WTC11 (cell line): ENCODE measurements at places on chromosomes 3 and 15.

GRCh38 chr3:33007776-33008175 is 56.3 kb downstream of the CCR4 start:
- no peak overlapping the region for H3K4me3 ChIP-seq
- peaks cover 18% of the 10 kb centered on the region for H3K36me3 ChIP-seq
- H3K27me3 ChIP-seq: no peaks in the 10 kb centered on the region
- H3K4me1 ChIP-seq: peaks cover 21% of the 10 kb centered on the region
- H3K27ac ChIP-seq: no peak overlapping the region
- no peak for DNase-seq

- DNase-seq: no peak
- H3K4me1 ChIP-seq: peaks cover 24% of the 10 kb centered on the region
- peak overlapping the region; percentile 61 for H3K27ac ChIP-seq
- no peaks in the 10 kb centered on the region for H3K27me3 ChIP-seq
- H3K4me3 ChIP-seq: no peak overlapping the region
Observed at GRCh38 chr3:100769693-100770092, 60.4 kb downstream of the TFG start.

- H3K27ac ChIP-seq: no peak overlapping the region
- H3K4me1 ChIP-seq: peaks cover 6% of the 10 kb centered on the region
- DNase-seq: no peak
- peaks cover 24% of the 10 kb centered on the region for H3K36me3 ChIP-seq
- H3K27me3 ChIP-seq: no peaks in the 10 kb centered on the region; the same call in 1 of the 2 replicates
Observed at GRCh38 chr15:44659056-44659455, 4.4 kb downstream of the SPG11 start.

DNA sequence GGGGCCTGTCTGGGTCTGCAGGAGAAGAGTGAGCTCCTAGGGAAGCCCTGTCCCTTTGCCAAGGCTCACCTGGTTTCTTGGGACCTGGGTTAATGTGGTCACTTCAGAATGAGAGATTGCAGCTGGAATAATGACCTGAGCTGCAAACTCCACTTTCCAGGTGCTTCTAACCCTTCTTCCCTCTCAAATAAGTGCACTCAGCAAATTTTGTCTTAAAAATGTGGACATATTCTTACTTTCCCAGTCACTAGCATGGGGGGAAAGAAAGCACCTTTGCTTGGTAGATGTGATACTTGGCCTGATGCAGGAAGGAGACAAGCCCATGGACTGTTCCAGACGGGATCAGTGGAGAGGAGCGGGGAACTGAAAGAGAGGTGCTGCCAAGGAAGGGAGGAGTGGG is 38.9 kb upstream of the CDCP1 start:
- no peak for DNase-seq
- H3K4me3 ChIP-seq: no peak overlapping the region
- peaks cover 13% of the 10 kb centered on the region for H3K4me1 ChIP-seq
- no peak overlapping the region for H3K27ac ChIP-seq
- peaks cover 2% of the 10 kb centered on the region; the same call in 1 of the 2 replicates for H3K27me3 ChIP-seq

GRCh38 chr3:38574411-38575278 is 74.8 kb downstream of the SCN5A start:
- H3K27me3 ChIP-seq: no peaks in the 10 kb centered on the region
- no peak overlapping the region for H3K4me3 ChIP-seq
- DNase-seq: no peak
- no peak overlapping the region for H3K27ac ChIP-seq
- H3K4me1 ChIP-seq: 0 out of 2 replicates have a peak, but pooled peaks cover 5% of the 10 kb centered on the region

DNA sequence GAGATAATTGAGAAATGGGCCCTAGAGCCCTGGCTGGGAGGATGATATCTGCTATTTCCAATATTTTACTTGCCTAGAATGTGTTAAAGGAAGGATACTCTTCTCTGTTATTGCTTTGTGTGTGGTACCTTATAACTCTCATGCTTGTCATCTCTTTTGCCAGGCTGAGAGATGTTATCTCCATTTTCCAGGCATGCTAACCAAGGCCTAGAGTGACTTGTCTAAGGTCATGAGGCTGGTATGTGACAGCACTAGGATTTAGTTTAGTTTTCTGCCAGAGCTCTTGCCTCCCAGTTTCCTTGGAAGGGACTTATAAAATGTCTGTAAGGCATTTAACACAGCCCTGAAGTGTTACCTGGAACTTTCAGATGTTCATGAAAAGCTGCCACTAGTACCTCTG is 1.4 kb downstream of the CLK3 start:
- peaks cover 24% of the 10 kb centered on the region for H3K36me3 ChIP-seq
- DNase-seq: no peak
- H3K27ac ChIP-seq: peak overlapping the region; percentile 74; the same call in 1 of the 2 replicates

GRCh38 chr3:128201158-128201755 is 48.0 kb downstream of the EEFSEC start:
- no peaks in the 10 kb centered on the region for H3K27me3 ChIP-seq
- H3K4me3 ChIP-seq: no peak overlapping the region
- no peak for DNase-seq
- no peak overlapping the region for H3K27ac ChIP-seq
- peaks cover 43% of the 10 kb centered on the region for H3K4me1 ChIP-seq
- no peaks in the 10 kb centered on the region for H3K36me3 ChIP-seq

DNA sequence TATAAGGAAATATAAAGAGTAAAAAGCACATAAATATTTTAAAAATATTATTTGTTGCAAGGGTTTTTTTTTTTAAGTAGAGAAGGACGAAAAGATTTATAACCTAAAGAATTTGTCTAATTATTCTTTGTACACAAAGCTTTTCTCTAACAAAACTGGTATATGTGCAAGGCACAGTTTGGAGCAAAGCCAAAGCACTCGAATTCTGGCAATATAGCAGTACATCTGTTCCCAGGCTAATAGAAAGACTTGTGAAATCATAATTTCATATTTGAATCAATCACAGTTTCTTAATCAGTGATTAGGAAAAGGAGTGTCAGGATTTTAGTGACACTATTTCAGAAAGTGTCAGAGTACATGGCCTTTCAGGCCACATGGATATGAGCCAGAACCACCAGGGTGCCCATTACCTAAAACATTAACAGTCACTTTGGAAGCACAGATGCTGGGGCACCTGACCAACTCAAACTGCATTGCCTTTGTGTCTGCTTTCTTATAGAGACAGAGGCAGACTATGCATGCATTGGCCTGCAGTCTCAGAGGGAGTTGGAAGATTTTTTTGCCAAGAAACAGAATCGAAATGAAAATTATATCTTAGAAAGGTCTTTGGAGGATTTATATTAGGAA is 651.8 kb upstream of the SGO1 start:
- H3K27ac ChIP-seq: no peak overlapping the region
- peaks cover 14% of the 10 kb centered on the region for H3K4me1 ChIP-seq
- no peaks in the 10 kb centered on the region for H3K27me3 ChIP-seq
- no peak overlapping the region for H3K4me3 ChIP-seq
- no peak for DNase-seq

DNA sequence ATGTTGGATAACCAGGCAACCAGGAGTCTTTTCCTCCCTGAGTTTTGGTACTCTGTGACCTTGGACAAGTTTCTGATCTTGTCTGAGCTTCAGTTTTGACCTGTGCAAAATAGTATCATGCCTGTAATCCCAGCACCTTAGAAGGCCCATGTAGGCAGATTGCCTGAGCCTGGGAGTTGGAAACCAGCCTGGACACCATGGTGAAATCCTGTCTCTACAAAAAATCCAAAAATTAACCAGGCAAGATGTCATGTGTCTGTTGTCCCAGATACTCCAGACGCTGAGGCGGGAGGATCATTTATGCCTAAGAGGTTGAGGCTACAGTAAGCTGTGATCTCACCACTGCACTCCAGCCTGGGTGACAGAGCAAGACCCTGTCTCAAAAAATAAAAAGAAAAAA is 114.8 kb downstream of the IL12A start:
- H3K4me3 ChIP-seq: no peak overlapping the region
- no peaks in the 10 kb centered on the region for H3K36me3 ChIP-seq
- H3K27ac ChIP-seq: no peak overlapping the region
- H3K4me1 ChIP-seq: no peaks in the 10 kb centered on the region
- DNase-seq: no peak

DNA sequence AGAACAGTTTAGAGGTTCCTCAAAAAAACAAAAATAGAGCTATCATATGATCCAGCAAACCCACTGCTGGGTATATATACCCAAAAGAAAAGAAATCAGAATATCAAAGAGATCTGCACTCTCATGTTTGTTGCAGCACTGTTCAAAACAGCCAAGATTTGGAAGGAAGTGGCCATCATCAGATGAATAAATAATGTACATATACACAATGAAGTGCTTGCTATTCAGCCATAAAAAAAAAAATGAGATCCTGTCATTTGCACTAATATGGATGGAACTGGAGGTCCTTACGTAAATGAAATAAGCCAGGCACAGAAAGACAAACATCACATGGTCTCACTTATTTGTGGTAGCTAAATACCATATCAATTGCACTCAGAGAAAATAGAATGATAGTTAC is 58.4 kb downstream of the SCAPER start:
- DNase-seq: no peak
- 0 out of 2 replicates have a peak, but pooled peaks cover 5% of the 10 kb centered on the region for H3K36me3 ChIP-seq
- H3K4me1 ChIP-seq: no peaks in the 10 kb centered on the region
- no peak overlapping the region for H3K4me3 ChIP-seq

GRCh38 chr3:161251716-161252115 is 30.6 kb downstream of the NMD3 start:
- H3K27ac ChIP-seq: no peak overlapping the region
- peaks cover 55% of the 10 kb centered on the region for H3K36me3 ChIP-seq
- no peak overlapping the region for H3K4me3 ChIP-seq
- no peaks in the 10 kb centered on the region for H3K27me3 ChIP-seq
- no peak for DNase-seq

DNA sequence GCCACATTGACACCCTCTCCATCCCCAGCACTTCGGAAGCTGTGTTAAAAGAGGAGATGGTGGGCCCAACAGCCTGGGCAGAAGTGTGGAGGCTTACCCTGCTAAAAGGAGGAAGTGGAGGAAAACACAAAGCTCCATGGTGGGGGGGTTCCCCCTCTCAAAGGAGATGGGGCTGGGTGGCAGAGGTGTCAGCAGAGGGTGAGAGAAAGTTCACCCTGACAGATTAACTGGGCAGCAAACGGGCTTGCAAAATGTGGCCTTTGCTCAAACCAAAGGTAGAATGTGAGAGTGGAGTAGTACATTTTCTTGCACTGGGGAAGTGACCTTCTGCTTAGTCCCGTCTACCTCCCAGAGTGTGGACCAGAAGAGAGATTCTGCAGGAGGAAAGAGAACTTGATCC is 44.7 kb downstream of the MYO1E start:
- DNase-seq: no peak
- H3K27ac ChIP-seq: no peak overlapping the region
- peaks cover 60% of the 10 kb centered on the region for H3K4me1 ChIP-seq
- no peaks in the 10 kb centered on the region for H3K36me3 ChIP-seq
- no peaks in the 10 kb centered on the region for H3K27me3 ChIP-seq
- no peak overlapping the region for H3K4me3 ChIP-seq

DNA sequence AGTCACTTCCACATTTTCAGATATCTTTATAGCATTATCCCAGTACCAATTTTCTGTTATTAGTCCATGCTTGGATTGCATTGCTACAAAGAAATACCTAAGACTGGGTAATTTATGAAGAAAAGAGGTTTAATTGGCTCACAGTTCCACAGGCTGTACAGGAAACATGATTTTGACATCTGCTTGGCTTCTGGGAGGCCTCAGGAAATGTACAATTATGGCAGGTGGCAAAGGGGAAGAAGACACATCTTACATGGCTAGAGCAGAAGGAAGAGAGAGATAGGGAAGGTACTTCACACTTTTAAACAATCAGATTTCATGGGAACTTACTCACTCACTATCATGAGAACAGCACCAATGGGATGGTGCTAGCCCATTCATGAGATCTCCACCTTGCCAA is 172.3 kb upstream of the GPR149 start:
- no peaks in the 10 kb centered on the region for H3K36me3 ChIP-seq
- H3K27me3 ChIP-seq: no peaks in the 10 kb centered on the region
- no peak for DNase-seq
- H3K4me1 ChIP-seq: no peaks in the 10 kb centered on the region
- no peak overlapping the region for H3K4me3 ChIP-seq

- no peak overlapping the region for H3K4me3 ChIP-seq
- no peak overlapping the region for H3K27ac ChIP-seq
- no peaks in the 10 kb centered on the region for H3K36me3 ChIP-seq
- H3K27me3 ChIP-seq: peaks cover 3% of the 10 kb centered on the region; the same call in 1 of the 2 replicates
Observed at GRCh38 chr15:66241087-66241907, 12.3 kb downstream of the MEGF11 start.

DNA sequence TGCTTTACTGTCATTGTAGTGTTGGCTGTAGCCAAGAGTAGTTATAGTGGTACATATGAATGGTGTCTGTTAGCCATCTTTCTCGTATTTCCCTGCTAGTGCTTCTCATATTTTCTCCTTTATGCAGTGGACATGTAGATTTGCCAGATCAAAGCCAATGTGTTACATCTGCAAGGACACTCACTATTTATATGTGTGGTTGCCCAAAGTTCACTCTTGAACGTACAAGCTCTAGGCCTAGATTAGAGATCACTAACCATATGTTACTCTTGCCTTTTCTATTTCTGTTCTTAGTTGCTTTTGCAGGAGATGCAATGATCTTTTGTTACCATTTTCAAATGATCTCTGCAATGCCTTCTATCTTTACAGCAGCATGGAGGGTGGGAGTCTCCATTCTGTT is 78.4 kb downstream of the CADM2 start:
- no peak overlapping the region for H3K4me3 ChIP-seq
- DNase-seq: no peak
- H3K27ac ChIP-seq: peak overlapping the region; percentile 36
- H3K27me3 ChIP-seq: no peaks in the 10 kb centered on the region
- H3K36me3 ChIP-seq: no peaks in the 10 kb centered on the region

GRCh38 chr3:141091426-141091825 is 40.3 kb downstream of the SPSB4 start:
- no peak overlapping the region for H3K4me3 ChIP-seq
- no peak overlapping the region for H3K27ac ChIP-seq
- H3K27me3 ChIP-seq: no peaks in the 10 kb centered on the region
- no peaks in the 10 kb centered on the region for H3K36me3 ChIP-seq
- peaks cover 82% of the 10 kb centered on the region for H3K4me1 ChIP-seq
- DNase-seq: no peak

DNA sequence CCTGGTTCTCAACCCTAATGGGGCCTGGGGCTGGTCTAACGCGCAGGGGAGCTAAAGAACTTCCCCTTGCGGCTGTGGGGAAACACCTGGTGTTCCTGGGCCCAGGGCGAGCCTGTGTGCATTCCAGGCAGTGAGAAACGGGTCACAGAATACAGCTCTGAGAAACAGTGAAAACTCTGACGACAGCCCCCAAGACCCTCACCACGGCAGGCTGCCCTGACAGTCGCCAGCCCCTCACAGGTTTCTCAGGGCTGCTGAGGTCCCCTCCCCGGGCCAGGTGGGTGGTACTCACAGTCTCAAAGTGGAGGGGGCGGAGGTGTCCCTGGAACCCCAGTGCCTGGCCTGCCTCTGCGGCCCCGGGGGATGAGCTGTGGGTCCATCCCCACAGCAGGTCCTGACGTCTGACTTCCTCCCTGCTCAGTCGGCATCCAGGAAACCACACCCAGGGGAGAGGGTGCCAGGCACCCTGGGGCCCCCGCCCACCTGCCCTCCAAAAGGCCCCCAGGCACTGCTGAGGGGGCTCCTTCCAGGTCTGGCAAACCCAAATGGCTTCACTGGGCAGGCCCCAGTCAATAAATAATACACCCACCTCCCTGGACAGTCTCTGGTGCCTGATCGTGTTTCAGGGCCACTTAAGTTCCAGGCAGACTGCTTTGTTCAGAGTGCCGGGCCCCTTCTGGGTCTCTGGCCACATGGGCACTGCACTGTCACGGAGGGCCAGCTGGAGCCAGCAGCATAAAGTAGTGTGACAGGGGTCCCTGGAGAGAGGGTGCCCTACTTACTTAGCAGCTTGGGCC is 57.7 kb downstream of the IQSEC1 start:
- no peak overlapping the region for H3K4me3 ChIP-seq
- peaks cover 53% of the 10 kb centered on the region for H3K4me1 ChIP-seq
- no peak for DNase-seq
- H3K36me3 ChIP-seq: no peaks in the 10 kb centered on the region
- H3K27ac ChIP-seq: no peak overlapping the region
- no peaks in the 10 kb centered on the region for H3K27me3 ChIP-seq
